ENCODE measurements at places on chromosomes 7 and 10. TPM values are rescaled to one million over a fixed set of nuclear protein-coding genes. Genes with fewer than 3 reads are reported as not detected.

DNA sequence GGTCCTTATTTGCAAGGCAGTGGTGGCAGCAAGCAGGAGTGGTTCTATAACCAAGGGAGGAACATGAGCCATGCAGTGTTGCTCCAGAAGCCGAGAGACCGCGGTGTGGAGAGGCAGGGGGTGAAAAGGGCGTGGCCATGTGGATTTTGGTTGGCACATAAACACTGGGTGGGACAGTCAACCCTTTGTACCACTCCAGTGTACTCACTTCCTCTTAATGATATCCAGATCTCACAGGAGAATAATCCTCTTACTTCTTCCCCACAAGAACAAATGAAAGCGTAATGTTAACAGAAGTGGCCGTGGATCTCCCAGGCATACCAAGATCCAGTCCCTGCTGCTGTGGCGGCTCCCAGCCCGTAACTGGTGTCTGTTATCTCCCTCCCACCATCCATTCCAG is 42.4 kb downstream of the XRCC2 start:
- H3K4me1 ChIP-seq: no peaks in the 10 kb centered on the region
- peaks cover 2% of the 10 kb centered on the region for H3K27me3 ChIP-seq
- no peaks in the 10 kb centered on the region for H3K36me3 ChIP-seq
- no peak overlapping the region for H3K4me3 ChIP-seq
- no peak overlapping the region for H3K27ac ChIP-seq

Gene ADCY1
- total RNA-seq: 2.9 TPM

GRCh38 chr7:74051629-74052410 is 23.8 kb downstream of the ELN start:
- no peaks in the 10 kb centered on the region for H3K27me3 ChIP-seq
- no peaks in the 10 kb centered on the region for H3K36me3 ChIP-seq
- no peak overlapping the region for H3K4me3 ChIP-seq
- H3K4me1 ChIP-seq: no peaks in the 10 kb centered on the region
- DNase-seq: no peak

DNA sequence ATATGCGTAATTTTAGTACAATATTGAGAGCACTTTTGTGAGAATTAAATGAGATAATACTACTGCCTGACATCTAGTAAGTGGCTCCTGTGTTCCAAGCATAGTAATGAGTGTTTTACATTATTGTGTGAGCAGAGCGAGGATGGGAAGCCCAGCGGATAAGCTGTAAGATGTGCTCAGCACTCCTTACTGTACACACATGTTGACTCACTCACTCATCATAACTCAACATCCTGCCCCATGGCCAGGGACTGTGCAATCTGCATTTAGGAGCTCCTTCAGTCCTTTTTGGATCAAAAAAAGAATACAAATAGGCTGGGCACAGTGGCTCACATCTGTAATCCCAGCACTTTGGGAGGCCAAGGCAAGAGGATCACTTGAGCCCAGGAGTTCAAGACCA is 72.9 kb upstream of the NEBL start:
- DNase-seq: no peak
- no peak overlapping the region for H3K27ac ChIP-seq
- no peaks in the 10 kb centered on the region for H3K36me3 ChIP-seq
- no peak overlapping the region for H3K4me3 ChIP-seq

Gene TDRD1
- total RNA-seq: 0.13 TPM

DNA sequence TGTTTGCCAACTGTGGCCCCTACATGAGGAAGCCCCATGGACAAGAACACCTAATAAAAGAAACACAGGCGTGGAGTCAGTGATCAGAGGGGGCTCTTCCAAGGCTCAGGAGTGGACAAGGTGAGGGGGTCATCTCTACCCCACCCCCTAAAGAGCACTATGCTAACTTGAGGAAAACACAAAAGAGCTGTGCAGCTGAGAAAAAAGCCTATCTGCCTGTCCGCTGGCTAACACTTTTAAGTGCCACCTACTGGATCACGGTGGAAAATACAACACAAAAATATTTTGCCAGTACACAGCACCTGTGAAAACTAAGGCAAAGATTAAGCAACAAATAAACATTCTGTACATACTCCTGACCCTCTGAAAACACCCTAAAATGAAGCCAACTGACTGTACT is 53.1 kb upstream of the COBL start:
- no peak for DNase-seq
- no peaks in the 10 kb centered on the region for H3K27me3 ChIP-seq
- H3K4me3 ChIP-seq: no peak overlapping the region
- no peak overlapping the region for H3K27ac ChIP-seq
- H3K36me3 ChIP-seq: no peaks in the 10 kb centered on the region
- H3K4me1 ChIP-seq: no peaks in the 10 kb centered on the region

GRCh38 chr10:124231168-124232155 is 138.1 kb upstream of the CHST15 start:
- no peaks in the 10 kb centered on the region for H3K36me3 ChIP-seq
- no peaks in the 10 kb centered on the region for H3K27me3 ChIP-seq
- no peaks in the 10 kb centered on the region for H3K4me1 ChIP-seq
- peak overlapping the region; percentile 62 for H3K27ac ChIP-seq
- DNase-seq: peak; percentile 52

Gene WEE2
- total RNA-seq: 0.12 TPM

GRCh38 chr7:133763076-133763640 is 364.0 kb upstream of the LRGUK start:
- no peak for DNase-seq
- no peaks in the 10 kb centered on the region for H3K36me3 ChIP-seq
- H3K4me1 ChIP-seq: no peaks in the 10 kb centered on the region
- no peak overlapping the region for H3K4me3 ChIP-seq
- no peak overlapping the region for H3K27ac ChIP-seq

Gene C10orf67
- total RNA-seq: 0.18 TPM

GRCh38 chr7:78194611-78195010 is 396.0 kb downstream of the PHTF2 start:
- no peaks in the 10 kb centered on the region for H3K4me1 ChIP-seq
- H3K4me3 ChIP-seq: no peak overlapping the region
- peaks cover 2% of the 10 kb centered on the region for H3K27me3 ChIP-seq
- H3K27ac ChIP-seq: no peak overlapping the region
- no peak for DNase-seq

DNA sequence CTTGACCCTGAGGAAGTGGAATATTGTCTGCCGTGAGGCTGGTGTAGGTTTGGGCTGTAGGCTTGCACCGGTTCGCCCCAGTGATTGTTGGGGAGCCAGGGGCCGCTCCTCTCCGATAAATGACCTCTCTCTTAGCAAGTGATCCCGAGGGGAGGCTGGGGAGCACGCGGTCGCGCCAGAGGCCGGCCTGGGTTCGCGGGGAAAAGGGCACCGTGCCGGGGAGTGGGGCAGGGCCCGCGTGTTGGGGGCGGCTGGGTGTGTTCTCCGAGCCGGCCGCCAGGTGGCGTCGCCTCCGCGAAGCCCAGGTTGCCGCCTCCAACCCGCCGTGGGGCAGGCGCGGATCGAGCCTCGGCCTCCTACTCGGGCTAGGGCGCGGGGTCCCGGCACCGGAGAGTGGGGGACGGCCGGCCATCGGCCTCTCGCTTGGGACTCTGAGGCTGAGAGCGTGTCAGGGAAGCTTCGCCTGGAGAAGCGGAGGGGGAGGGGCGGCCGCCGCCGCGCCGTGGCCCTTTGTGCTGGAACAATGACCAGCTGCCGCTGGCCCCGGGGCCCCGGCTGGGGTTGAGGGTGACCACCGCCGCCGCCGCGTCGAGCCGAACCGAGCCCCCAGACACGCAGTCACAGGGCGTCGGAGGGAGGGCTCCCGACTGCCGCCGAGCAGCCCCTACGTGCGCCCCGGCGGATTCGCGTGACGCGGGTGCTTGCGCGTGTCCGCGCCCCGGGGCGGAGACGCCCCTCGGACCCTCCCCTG is 442 bp upstream of the LZTS2 start:
- peak overlapping the region; percentile 93 for H3K27ac ChIP-seq
- peaks cover 4% of the 10 kb centered on the region for H3K27me3 ChIP-seq
- peak; percentile 77 for DNase-seq
- peaks cover 29% of the 10 kb centered on the region for H3K4me1 ChIP-seq

GRCh38 chr7:77796960-77797359 is 1.3 kb downstream of the TMEM60 start:
- H3K36me3 ChIP-seq: peaks cover 11% of the 10 kb centered on the region
- H3K27ac ChIP-seq: peak overlapping the region; percentile 92
- peak overlapping the region; percentile 95 for H3K4me3 ChIP-seq

- peaks cover 13% of the 10 kb centered on the region for H3K4me1 ChIP-seq
- DNase-seq: no peak
- H3K27ac ChIP-seq: no peak overlapping the region
- no peaks in the 10 kb centered on the region for H3K27me3 ChIP-seq
These were observed 121.3 kb downstream of the SEMA3A start for GRCh38 chr7:84073186-84073875.

DNA sequence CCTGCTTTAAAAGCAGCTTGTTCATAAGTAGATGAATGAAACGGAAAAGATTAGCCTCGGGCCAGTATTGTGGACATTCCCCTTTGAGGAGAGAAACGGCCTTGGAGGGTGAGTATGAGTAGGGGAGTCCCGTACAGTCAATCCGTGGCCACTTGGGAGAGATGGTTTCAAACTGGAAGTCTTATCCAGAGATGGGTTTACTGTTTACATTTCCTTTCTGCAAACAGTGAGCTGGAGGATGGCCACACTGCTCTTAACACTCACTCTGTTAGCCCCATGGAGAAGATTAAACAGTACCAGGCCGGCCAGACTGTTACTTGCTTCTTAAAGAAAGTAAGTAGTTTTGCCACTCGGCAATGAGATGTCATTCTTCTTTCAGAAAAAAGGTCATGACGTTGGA is 20.3 kb downstream of the CALHM2 start:
- peaks cover 54% of the 10 kb centered on the region for H3K36me3 ChIP-seq
- no peak overlapping the region for H3K4me3 ChIP-seq
- DNase-seq: no peak
- no peak overlapping the region for H3K27ac ChIP-seq
- peaks cover 47% of the 10 kb centered on the region for H3K4me1 ChIP-seq

DNA sequence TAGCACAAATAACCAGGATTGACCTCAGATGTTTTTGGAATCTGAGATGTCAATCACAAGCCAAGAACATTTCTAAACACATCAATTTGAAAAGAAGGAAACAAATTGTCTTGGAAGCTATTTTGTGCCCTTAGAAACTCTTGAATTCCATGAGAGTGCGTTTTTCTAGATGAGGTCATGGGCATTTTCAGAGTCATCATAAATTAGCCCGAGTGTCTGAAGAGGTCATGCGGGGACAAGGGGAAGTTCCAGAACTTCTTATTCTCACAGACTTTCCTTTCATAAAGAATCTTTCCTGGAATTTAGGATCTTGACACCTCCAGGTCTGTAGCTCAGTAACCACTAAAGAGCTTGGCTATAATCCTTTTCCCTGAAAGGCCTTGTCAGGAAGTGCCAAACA is 28.2 kb downstream of the IL2RA start:
- no peaks in the 10 kb centered on the region for H3K27me3 ChIP-seq
- peak overlapping the region; percentile 53 for H3K27ac ChIP-seq
- no peak overlapping the region for H3K4me3 ChIP-seq
- no peak for DNase-seq

- H3K27me3 ChIP-seq: peaks cover 7% of the 10 kb centered on the region
- peaks cover 6% of the 10 kb centered on the region for H3K36me3 ChIP-seq
- no peak for DNase-seq
- peak overlapping the region; percentile 40 for H3K27ac ChIP-seq
- H3K4me3 ChIP-seq: peak overlapping the region; percentile 58
- H3K4me1 ChIP-seq: no peaks in the 10 kb centered on the region
These were observed 1.7 kb downstream of the ADAP1 start for GRCh38 chr7:952548-953441.

GRCh38 chr7:117767951-117768350 is 105.3 kb downstream of the CTTNBP2 start:
- no peak overlapping the region for H3K4me3 ChIP-seq
- no peak for DNase-seq
- H3K27ac ChIP-seq: no peak overlapping the region
- H3K36me3 ChIP-seq: no peaks in the 10 kb centered on the region

- H3K36me3 ChIP-seq: no peaks in the 10 kb centered on the region
- no peak for DNase-seq
- no peak overlapping the region for H3K27ac ChIP-seq
- H3K27me3 ChIP-seq: no peaks in the 10 kb centered on the region
- H3K4me1 ChIP-seq: no peaks in the 10 kb centered on the region
- H3K4me3 ChIP-seq: no peak overlapping the region
These were observed 688.9 kb downstream of the PHTF2 start for GRCh38 chr7:78487464-78487863.

GRCh38 chr10:113441220-113441619 is 111.6 kb upstream of the HABP2 start:
- no peak overlapping the region for H3K27ac ChIP-seq
- H3K4me1 ChIP-seq: no peaks in the 10 kb centered on the region
- no peaks in the 10 kb centered on the region for H3K27me3 ChIP-seq
- no peak overlapping the region for H3K4me3 ChIP-seq
- no peaks in the 10 kb centered on the region for H3K36me3 ChIP-seq

DNA sequence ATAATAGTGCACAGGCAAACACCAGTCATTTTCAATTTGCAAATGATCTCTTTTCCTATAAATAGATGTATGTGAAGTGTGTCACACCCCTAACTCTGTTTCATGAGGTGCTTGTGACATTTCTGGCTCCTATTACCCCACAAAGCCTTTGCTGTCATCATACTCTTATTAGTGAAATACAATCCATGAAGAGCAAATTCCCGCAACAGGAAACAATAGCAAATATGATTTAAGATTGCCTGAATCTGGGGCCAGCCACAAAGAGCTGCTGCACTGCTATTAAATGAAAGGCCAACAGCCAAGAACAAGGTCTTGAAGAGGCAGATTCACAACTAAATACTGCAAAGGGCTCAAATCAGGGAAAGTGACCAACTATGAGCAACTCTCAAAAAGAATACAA is 96.3 kb upstream of the CAV2 start:
- no peak overlapping the region for H3K4me3 ChIP-seq
- DNase-seq: no peak
- no peaks in the 10 kb centered on the region for H3K36me3 ChIP-seq
- peaks cover 4% of the 10 kb centered on the region for H3K27me3 ChIP-seq

DNA sequence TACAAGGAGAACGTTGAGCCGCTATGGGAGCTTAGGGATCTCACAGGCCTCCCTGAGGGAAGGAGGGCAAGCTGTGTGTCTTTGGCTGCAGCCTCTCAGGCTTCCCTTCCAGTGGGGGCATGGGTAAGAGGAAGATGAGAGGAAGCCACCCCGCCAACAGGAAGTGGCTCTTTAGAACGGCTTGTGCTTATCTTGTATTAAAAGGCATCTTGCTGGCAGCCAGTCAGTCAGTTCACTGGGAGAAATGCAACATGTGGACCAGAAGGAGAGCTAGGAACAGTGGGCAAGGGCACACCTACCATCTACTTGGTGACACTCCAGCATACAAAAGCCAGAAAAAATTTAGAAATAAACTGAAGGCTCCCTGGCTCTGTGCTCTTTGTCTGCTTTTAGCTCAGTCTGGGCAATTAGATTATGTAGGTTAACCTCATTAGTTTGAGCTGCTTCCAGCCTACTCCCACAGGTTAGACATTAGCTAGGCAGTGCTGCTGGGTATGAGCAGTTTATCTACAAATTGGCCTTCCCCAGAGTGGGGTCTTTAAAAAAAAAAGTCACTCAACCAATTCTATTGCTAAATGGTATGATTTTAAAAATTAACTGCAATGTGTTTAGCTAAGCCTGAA is 595.9 kb downstream of the KCNMA1 start:
- H3K27ac ChIP-seq: no peak overlapping the region
- no peaks in the 10 kb centered on the region for H3K36me3 ChIP-seq
- H3K4me1 ChIP-seq: peaks cover 7% of the 10 kb centered on the region
- no peak overlapping the region for H3K4me3 ChIP-seq
